Skeletal muscle cell (primary cell): ENCODE measurements at places on chromosomes 16 and 17.

DNA sequence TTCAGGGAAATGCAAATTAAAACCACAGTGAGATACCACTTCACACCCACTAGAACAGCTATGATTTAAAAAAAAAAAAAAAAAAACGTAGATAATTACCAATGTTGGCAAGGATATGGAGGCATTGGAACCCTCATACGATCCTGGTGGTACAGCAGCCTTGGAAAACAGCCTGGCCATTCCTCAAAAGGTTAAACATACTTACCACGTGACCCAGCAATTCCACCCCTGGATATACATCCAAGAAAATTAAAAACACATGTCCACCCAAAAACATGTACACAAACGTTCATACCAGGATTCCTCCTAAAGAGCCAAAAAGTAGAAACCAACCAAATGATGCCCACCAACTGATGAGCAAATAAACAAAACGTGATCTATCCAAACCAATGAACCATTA lies 68.1 kb downstream of the GAS7 start:
- DNase-seq = no peak

DNA sequence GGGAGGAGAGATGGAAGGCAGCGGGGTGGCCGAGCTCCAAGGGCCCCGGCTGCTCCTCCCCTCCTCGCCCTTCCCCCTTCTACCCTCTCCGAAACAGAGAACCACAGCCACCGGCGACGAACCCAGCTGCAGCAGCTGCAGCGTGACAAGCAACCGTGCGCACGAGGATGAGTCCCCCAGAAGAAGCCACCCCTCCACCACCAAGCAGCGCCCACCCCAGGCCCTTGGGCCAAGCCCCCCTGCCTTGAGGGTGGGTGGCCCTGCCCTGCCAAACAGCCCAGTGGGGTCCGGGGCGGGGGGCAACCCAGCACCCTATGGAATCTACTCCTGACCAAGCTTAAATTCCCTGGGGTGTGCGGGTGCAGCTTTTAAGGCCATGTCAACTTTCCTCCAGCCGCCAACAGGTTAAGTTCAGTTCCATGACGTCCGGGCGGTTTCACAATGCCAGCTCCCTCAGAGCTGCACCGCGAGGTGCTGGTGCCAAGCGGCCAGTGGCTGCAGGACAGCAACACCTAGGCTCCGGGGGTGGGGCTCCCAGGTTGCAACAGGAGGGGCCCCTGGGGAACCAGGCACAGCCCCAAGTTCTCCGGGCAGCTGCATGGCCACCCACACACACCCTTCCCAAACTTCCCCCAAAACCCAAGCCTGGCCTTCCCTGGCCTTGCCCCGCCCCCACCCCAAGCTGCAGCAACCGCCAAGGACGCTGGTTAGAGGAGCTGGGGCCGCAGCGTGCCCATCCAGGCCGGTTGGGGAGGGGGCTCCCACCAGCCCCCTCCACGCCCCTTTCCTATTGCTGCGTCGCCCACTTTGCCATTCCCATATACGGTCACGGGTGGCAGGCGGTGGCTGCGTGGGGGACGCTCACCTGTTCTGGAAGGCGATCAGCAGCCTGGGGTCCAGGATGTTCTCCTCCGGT lies 2.0 kb downstream of the CBX4 start:
- no peak for DNase-seq

- DNase-seq = no peak
Observed at GRCh38 chr16:30976486-30976885, 8.5 kb upstream of the HSD3B7 start.

- DNase-seq = no peak
Observed at GRCh38 chr16:75114179-75114945, 2.2 kb downstream of the LDHD start.

GRCh38 chr16:57131351-57131970 lies 39.1 kb downstream of the CPNE2 start:
- DNase-seq = no peak

DNA sequence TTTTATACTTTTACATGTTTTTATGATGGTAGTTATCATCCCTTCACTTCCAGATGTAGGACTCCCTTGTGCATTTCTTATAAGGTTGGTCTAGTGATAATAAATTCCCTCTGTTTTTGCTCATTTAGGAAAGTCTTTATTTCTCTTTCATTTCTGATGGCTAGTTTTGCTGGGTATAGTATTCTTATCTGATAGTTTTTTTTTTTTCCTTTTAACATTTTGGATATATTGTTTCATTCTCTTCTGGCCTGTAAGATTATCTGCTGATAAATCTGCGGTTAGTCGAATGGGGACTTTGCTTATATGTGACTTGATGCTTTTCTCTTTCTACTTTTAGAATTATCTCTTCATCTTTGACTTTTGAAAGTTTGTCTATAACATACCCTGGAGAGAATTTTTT lies 153.1 kb upstream of the MPHOSPH6 start:
- no peak for DNase-seq

- DNase-seq = no peak
Observed at GRCh38 chr16:2983706-2984136, 3.5 kb upstream of the PKMYT1 start.

DNA sequence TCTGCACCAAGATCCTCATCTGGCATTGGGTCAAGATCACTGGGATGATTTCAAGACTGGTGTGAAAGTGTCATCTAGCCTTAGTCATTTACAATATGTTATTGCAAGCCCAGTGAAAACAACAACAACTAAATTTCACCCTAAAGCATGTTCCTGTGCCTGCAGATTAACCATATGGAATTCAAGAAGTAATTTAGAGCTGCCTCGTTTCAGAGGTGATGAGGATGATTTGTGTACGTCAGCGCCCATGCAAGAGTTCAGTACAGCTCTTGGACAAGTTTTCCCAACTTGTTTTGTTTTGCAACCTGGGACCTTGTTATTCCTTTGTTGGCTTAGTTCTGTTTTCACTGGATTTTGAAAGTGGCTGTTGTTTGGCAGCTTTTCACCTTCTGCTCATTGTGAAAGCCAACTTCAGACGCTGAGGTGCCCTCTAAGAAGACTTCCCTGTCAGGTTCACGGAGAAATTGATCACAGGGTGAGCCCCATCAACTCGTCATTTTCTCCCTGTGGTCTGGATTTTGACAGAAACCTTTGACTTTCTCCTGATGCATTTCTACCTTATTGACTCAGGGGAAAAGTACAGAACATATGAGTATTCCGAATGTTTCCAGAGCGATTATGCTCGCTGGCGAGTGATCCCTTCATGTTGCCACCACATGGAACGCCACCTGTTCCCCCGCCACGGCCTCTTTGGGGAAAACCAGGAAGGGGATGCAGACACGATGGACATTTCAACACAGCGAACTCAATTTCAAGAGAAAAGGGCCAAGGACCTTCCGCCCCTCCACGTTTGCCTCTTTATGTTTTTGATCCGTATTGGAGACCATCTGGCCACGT lies 85.6 kb downstream of the FOXL1 start:
- DNase-seq = peak; percentile 84

DNA sequence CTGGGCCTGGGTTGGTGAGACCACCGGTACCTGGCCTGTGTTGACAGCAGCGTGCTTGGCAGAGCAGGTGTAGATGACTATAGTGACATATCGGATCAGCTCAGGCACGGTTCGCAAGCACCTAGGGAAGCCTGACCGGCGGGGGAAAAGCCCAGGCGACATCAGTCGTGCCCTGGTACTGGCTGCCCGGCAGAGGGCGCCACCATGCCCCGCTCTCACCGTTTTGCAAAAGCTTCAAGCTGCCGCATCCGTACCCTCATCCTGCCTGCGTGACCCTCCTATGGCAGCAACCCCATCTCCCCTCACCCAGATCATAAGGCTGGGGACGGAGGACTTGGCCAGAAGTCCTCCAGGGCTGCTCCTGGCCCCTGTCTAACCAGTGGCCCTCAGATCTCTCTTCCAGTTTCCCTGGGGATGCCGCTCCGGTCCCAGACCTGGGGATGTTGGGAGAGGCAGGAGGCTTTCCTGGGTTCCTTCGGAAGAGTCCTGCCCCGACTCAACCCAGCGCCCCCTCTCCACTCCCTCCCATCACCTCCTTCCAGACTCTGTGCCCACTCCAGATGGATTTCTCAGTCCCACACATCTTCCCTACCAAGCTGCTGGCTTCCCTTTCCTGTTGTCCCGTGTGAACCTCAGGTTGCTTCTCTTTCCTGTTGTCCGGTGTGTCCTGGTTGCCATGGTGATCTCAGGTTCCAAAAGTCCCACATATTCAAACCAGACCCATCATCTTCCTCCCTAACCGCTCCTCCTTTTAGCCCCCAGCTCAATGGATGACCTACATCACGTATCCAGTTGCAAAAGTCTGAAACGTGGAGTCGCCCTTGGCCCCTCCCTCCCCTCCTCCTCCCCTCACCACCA lies 13.7 kb downstream of the ALOX12B start:
- no peak for DNase-seq
